ENCODE measurements at places on chromosomes 12 and 14.

GRCh38 chr12:131454418-131455217 lies 256.3 kb upstream of the SFSWAP start:
- no peak for DNase-seq

DNA sequence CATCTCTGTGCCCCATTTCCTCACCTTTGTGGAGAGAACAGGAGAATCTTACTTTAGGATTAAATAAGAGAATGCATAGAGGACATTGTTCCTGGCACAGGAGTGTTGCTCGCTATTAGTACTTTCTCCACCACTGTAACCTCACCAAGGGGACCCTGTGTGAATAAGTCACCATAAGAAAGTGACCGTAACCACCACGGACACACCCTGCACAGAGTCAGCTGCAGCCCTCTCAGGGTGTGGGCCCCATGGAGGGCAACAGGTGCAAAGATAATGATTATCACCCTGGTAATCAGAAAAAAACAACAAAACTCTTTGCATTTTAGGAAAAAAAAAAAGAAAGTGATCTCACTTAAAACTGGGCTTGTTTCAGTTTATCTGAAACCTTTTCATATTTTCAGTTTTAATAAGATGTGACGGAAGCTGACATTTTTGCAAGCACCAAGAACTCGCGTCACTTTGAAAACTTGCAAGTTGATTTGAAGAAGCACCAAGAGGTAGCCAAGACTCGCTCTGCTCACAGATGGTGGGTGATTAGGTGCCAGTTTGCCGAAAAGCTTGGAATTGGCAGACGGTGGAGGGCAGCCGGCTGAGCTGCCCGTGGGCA lies 87.0 kb upstream of the VRK1 start:
- no peak for DNase-seq

DNA sequence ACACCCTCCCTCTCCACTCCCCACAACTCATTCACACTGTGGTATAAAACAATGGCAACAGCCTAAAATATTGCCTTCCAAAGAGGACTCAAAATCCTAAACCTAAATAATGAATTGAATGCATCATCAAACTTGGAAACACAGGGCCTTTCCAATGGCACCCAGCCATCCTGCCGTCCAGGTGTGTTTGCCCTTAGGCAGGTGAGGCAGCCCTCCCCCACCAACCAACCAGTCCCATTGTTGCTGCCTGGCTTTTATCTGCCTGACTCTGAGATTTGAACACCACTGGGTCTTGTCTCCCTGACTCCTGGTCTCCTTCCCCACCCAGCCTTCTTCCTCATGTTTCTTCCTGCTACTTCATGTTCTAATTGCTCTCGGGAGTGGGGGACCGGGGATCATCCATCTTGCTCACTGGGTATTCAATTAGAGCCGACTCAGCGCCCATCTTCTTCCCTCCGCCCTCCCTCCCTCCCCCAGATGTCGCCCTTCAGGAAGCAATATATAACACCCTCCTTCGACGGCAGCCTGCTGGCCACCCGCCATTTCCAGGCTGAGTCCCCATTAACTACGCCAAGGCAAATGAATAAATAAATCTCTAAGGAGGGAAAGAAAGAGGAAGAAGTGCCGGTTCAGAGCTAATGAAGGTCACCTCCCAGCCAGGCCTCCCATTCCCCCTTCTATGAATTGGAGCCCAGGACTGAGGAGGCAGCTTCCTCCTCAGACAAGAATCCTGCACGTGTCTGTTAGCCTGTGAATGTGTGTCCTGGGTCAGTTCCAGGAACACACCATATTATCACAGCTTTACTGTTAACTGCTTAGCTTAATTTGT lies 36.3 kb upstream of the NTF3 start:
- DNase-seq = no peak

DNA sequence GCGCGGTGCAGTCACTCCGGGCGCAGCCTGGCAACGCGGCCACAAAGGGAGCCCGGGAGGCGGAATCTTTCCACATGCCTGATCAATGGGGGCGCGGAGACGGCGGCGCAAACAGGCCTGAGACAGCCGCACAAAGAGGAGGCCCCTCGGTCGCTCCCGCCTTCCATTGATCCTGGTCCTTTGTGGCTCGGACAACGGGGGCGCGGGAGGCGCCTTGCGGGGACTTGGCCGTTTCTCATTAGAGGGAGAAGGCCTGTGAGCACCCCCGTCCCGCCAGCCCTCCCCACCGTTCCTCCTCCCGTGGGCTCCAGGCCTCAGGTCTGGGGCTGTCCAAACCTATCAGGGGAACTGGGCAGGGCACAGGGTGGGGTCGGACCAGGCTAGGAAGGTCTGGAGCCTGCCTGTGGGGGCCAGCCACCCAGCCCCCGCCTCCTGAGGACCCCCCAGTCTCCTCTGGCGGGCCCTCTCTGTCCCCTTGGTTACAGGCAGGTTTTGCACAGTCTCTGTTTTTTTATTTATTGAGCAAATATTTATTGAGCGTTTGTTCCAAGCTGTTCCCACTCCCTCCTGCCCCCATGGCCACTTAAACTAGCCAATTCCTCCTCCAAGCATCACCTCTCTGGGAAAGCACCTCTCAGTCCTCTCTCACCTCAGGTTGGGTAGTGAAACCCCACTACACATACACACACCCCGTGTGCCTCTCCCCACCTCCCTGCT lies 29.0 kb upstream of the MSI1 start:
- DNase-seq = no peak

- DNase-seq = no peak
Measured at GRCh38 chr12:65308601-65309071, 30.2 kb downstream of the MSRB3 start.

GRCh38 chr14:98858158-98858557 lies 413.8 kb downstream of the BCL11B start:
- no peak for DNase-seq

DNA sequence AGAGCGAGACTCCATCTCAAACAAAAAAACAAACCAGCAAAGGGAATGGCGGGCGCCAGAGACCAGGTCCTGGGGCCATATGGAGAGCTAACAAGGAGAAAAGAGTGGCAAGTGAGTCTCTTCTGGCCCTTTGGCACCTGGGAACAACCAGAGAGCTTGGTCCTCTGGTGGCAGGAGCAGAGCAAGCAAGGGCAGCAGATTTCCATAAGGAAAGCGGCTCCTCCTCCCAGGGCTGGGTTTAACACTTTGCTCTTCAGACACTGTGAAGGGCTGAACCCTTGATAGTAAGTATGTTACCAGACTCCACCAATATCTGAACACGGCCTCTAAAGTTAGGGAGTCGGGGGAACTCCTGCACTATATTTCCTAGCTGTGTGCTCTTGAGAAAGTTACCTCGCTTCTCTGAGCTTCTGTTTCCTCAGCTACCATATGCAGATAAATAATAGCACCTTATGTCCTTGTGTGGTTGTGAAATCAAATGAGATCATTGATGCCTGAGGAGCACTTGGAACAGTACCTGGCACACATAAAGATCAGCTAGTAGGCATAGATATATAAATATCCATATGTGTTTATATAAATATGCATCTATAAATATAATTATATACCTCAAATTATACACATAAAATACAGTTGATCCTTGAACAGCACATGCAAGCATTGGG lies 33.4 kb upstream of the PLEKHG6 start:
- no peak for DNase-seq

- DNase-seq = no peak
Measured at GRCh38 chr12:107331912-107332311, 238.6 kb upstream of the CRY1 start.

DNA sequence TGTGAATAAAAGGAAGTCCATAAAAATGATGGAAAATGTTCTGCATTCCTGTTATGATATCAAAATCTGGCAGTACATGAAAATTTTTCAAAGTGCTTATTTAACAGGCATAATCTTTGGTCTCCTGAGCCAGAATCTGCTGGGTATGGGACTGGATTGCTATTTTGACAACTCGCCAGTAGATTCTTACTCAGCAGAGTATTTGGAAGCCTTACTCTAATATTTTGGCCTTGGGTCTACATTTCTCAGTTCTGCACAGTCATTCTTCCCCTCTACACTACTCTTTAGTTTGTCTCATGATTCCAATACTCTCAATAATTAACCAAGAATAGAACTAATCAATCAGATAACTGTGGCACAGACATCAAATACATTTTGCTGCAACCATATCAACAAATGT lies 1.1 kb upstream of the SLCO1B1 start:
- no peak for DNase-seq

GRCh38 chr12:109488051-109488665 lies 10.7 kb downstream of the UBE3B start:
- no peak for DNase-seq

GRCh38 chr14:56358851-56359614 lies 220.6 kb upstream of the TMEM260 start:
- DNase-seq = no peak

- no peak for DNase-seq
Measured at GRCh38 chr14:40115583-40115982, 683.4 kb upstream of the FBXO33 start.

- DNase-seq = no peak
Measured at GRCh38 chr14:75298187-75298965, 19.7 kb downstream of the FOS start.

DNA sequence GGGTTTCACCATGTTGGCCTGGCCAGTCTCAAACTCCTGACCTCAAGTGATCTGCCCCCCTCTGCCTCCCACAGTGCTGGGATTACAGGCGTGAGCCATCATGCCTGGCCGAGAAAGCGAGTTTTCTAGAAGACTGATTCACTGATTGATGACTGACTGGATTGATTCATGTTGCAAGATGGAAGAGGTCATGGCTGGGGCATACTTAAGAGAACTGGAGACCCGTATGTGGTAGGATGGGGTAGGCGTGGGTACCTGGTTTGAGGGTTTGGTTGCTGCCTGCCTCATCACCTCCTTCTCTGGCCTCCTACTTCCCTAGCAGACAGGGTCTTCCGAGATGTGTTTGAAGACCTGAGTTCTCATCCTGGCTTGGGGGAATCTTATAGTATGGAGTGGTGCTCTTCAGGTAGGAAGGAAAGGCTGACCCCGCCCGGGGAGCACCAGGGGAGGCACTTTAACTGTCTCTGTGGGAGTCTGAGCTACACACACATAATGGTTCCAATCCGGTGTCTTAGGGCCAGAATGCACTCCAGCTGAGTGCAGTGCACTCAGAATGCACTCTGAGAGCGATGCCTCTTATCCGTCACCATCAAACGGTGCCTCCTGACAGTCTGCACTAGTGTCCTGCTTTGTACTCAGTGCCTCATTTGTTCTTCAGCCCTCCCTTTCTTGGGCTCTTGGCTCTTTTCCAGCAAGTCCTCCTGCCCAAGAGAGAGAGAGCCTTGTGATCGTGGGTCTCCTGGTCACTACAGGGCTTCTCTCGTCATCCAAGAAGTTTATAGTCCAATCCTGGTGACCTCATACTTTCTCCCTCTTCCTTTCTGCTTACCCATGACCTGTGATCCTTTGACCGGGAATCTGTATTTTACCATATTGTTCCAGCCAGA lies 19.7 kb downstream of the PLEKHG3 start:
- no peak for DNase-seq

DNA sequence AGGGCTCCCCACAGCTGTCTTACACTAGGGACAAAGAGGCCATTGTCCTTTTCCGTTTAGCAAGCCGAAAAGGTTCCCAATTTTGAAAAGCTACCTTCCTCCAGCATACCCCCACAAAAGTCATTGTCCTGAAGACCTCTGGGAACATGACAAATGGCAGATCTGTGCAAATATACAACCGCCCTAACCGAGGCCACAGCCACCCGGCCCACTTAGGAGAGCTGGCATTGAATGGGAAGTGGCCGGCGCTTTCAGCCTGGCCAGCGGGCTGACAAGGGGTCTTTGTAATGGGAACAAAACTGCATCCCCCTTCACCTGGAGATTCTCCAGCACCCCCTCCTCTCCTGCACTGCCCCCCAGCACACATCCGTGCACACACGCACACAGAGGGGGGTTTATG lies 48.1 kb upstream of the VASH1 start:
- no peak for DNase-seq
